ENCODE measurements at places on chromosomes 4 and X.
A peak's percentile ranks its signal among the peaks of the same experiment; 100 is the strongest.

- DNase-seq: no peak
These were observed 148.9 kb downstream of the PRDM5 start for GRCh38 chr4:120773641-120774040.

- DNase-seq: peak; percentile 48
These were observed 856 bp downstream of the SAT1 start for GRCh38 chrX:23783589-23784469.

DNA sequence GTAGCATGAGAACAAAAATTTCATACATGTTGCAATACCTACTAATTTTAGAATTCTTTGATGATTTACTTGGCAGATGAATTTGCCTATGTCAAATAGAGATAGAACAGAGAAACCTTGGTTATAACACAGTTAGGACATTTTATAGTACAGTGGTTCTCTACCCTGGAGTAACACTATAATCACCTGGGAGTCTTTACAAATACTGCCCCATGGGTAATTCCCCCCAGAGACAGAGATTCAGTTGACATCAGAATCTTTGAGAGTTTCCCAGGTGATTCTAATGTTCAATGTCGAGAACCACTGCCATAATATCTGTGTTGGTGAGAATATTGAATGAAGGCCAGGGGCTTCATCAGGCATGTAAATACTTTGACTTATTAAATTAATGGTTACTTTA, 401.3 kb upstream of the NDST4 start:
- DNase-seq: no peak

DNA sequence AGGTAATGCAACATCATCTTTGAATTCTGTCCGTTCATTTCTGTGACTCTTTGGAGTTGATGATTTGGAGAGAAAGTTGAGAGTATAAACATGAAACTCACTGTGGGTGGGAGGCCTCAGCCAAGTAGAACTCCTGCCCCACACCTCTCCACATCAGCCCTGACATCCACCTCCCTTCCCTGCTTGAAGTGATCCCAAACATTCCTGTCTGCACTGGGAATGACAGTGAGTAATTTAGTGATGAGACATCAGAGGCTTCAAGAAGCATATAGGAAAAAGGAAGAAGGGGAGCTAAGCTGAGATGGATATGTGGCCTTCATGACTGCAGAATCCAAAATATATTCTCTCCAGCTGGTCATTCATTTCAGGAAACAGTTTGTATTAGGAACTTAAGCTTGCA, 151.8 kb downstream of the SPATA18 start:
- DNase-seq: no peak

GRCh38 chr4:108838451-108838850, 75.6 kb upstream of the ETNPPL start:
- DNase-seq: no peak

DNA sequence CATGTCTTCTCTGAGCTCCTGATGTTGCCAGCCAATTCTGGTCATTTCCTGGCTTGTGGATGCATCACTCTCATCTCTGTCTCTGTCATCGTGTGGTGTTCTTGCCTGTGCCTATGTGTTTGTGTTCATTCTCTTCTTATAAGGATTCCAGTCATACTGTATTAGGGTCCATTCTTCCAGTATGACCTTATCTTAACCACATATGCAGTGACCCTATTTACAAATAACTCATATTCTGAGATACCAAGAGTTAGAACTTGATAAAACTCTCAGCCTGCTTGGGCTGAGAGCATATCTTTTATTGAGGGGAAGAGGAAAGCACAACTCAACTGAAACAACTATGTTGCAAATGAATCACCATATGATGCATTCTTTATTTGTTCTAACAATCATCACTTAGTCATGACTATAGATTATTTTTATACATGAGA, 189.0 kb upstream of the ANXA10 start:
- no peak for DNase-seq

- DNase-seq: no peak
These were observed 9.0 kb downstream of the ZNF275 start for GRCh38 chrX:153342762-153343558.

DNA sequence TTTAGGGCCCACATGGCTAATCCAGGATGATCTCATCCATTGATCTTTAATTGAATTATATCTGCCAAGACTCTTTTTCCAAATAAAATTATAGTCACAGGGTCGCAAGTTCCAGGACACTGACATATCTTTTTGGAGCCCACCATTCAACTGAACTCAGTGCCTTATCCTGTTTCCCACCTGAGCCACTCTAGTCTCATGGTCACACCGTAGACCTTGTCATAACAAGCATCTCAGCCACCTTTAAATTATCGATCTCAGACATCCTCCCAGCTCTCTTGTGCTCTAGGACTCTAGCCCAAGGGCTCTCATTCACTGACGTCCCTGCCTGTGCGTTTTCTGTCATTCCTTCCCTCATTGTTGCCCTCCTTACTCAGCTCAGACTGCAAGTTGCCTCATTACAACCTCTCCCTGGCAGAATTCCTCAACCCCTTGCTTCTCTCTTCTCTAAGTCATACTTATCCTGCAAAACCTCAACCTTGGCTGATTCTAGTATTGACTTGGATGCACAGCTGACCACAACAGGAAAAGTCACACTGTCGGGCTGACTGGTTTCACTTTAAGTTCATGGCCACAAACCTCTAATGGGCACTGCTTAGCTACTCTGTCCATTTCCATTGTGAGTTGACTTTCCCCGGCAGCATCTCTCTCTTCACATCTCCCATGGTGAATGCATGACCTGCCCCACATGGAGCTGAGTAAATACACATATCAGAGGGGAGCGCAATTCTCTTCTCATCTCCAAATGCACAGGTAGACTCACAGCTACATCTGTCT, 91.0 kb upstream of the TRIM2 start:
- DNase-seq: no peak

DNA sequence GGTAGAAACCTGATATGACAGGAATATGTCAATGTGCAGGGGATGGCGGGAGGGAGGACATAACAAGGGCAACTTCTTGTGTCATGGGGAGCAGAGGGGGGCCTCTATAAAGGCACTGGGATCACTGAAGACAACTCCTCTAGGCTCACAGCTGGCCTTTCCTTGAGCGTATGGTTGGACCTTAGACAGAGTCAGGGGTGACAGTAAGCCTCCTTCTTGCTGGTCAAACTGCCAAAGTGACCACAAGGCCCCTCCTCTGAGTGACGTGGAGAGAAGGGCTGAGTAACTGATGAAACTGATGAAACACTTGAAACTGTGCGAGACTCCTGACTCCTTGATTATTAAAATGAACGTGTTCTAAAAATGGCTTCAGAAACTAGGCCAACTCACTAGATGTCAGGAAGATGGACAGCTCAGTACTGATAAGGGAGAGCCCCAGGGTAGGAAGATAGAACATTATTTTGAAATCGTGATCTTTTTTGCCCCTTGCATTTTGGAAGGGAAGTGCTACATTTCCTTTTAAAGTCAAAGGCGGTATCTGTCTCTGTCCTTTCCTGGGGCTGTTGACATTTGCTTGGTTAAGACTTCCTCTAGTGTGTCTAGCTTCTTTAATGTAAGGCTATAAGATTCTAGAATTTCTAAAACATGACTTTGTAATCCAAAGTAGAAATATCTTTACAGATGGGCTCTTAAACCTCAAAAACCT, 1.6 kb downstream of the RAB33A start:
- DNase-seq: peak; percentile 89

- DNase-seq: no peak
These were observed 386.3 kb downstream of the ARHGAP24 start for GRCh38 chr4:85861064-85861765.

DNA sequence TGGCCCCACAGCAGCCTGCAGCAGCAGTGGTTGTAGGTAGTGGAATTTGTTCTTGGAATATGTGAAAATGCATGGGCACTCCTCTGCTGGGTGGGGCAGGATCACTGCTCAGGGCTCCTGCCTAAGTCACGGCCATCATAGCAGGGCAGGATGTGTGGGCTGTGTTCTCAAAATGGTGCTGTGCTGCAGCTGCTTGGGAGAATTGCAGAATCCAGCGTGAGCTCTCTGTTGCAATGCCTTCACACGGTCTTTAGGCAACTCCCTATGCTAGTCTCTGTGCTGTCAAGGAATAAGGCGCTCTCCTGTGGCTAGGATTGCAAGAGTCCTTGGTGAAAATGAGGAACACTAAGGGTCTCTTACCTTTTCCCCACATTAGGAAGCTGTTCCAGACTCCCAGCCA, 42.9 kb downstream of the F8 start:
- DNase-seq: peak; percentile 50

DNA sequence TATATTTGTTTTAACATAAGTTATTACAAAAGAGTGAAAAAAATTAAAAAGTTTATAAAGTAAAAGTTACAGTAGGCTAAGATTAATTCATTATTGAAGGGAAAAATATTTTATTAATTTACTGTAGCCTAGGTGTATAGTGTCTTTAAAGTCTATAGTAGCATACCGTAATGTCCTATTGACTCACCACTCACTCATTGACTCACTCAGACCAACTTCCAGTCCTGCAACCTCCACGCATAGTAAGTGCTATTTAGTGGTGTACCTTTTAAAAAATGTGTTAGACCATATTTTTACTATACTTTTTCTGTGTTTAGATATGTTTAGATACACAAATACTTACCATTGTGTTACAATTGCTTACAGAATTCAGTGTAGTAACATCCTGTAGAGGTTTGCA, 841.1 kb downstream of the CENPC start:
- no peak for DNase-seq

DNA sequence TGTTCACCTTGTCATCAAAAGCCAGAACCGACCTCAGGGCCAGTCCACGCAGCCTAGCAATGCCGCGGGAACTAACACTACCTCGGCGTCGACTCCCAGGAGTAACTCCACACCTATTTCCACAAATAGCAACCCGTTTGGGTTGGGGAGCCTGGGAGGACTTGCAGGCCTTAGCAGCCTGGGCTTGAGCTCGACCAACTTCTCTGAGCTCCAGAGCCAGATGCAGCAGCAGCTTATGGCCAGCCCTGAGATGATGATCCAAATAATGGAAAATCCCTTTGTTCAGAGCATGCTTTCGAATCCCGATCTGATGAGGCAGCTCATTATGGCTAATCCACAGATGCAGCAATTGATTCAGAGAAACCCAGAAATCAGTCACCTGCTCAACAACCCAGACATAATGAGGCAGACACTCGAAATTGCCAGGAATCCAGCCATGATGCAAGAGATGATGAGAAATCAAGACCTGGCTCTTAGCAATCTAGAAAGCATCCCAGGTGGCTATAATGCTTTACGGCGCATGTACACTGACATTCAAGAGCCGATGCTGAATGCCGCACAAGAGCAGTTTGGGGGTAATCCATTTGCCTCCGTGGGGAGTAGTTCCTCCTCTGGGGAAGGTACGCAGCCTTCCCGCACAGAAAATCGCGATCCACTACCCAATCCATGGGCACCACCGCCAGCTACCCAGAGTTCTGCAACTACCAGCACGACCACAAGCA, 898 bp downstream of the UBQLN2 start:
- peak; percentile 7 for DNase-seq

GRCh38 chr4:22500831-22501714, 14.8 kb downstream of the ADGRA3 start:
- no peak for DNase-seq

GRCh38 chr4:23001478-23001877, 308.7 kb downstream of the GBA3 start:
- no peak for DNase-seq

DNA sequence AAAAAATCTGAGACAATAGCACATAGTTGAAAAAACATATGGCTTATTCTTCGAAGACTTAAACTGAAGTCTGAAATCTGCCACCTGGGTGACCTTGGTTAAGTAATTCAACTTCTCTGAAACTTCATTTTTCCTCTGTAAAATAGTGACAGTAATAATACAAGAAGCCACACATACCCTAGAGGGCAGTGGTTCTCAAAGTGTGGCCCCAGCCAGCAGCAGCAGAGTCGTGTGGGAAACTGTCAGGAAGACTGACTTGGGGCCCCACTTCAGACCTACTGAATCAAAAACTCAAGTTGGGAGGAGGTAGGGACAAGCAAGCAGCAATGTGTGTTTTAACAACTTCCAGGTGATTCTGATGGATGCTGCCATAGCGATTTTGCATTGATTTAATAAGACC, 249.9 kb downstream of the HNRNPD start:
- peak; percentile 4 for DNase-seq

DNA sequence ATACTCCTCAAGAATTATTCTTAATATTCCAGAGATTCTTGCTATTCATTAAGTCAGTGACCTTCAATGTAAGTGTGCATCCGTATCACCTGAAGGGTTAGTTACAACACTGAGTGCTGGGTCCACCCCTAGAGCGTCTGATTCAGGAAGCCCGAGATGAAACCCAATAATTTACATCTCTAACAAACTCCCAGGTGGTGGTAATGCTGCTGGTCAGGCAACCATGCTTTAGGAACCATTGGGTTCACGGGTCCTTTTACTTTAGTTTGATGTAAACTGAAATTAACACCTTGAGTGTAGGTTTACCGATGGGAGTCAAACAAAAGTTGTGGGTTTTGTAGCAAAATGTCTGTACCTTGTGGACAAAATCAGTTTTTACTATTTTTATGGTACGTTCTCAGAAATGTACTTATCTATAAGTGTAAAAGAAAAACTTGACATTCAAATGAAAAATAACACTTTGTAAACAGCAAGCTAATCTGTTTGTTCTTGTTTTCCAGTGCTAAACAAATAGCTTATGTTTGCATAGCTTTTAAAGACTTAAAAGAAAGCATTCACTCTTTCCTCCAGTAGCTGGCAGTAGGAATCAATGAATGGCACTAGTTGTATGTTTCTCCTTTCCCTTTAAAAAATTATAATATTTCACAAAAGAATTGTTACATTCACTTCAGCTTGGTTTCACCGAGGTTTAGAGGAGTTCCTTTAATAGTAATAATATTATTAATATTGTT, 32.7 kb downstream of the ACE2 start:
- DNase-seq: no peak

- DNase-seq: peak; percentile 26
These were observed 91.0 kb upstream of the MTM1 start for GRCh38 chrX:150477371-150477770.

DNA sequence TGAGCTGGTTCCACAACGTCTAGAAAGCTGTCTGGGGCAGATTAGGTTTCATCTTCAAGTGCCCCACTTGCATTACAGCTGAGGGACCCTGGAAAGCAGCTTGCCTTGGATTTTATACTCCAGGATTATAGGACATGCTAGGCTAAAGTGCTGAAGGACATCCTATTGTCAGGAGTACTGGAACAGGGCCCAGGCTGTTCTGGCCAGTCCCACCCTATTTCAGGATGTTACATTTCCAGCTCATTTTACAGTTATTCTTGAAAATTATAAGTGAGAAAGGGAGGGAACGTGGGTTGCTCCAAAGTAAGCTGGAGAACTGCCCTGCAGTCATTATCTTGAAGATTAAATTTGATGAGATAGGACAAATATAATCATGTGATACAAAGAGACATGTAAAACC, 71.0 kb upstream of the UGT8 start:
- no peak for DNase-seq

DNA sequence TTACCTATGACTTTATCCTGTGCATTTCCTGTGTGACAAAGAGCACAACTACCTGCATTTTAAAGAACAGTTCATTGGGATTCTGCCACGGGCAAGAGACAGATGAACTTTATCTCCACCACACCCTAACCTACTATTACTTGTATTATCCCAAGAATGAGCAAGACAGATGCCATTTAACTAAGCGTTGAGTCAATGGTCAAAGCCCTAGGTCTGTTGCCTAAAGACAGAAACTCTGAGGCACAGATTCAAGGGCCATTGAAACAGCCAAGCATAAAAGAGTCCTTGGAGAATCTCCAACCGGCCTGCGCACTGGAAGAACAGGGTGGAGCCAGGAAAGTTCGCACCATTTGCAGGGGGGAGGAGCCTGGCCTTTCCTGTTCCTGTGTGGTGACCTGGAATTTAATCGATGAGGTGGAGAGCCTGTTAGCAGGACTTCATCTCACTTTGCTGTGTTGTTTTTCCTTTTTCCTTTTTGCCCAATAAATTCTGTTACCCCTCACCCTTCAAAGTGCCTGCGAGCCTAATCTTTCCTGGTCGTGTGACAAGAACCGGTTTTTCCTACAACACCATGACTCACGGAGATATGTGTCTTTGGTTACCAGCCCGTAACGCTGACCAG, 146.4 kb upstream of the DIAPH2 start:
- no peak for DNase-seq

Measured in NB4 (cell line).